SK-N-SH treated with all-trans-retinoic acid at 6 μM for 48 hours (cell line): ENCODE measurements at places on chromosomes 13 and 19.

- peak; percentile 2 for ATAC-seq
These were observed 3.4 kb downstream of the ACP4 start for GRCh38 chr19:50793558-50794065.

- no peak for ATAC-seq
These were observed 53.8 kb downstream of the PARP4 start for GRCh38 chr13:24458736-24459135.

GRCh38 chr13:109779876-109780510 lies 6.4 kb downstream of the IRS2 start:
- peak; percentile 2; the same call in 2 of the 3 replicates for ATAC-seq

DNA sequence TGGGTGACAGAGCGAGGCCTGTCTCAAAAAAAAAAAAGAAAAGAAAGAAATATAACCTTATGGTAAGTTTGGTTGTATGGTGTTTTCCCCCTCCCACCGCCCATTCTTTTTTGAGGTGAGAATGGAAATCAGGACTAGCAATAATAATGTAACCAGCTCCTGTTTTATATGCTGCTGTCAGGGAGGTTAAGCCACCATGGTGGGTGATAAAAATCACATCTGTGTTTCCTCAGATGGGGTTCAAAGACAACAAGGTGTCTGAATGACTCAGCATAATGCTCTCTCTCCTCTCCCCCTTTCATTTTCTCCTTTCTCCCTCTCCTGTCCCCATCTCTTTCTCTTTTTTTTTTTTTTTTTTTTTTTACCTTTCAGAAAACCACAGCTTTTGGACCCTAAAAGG lies 28.3 kb upstream of the GARRE1 start:
- ATAC-seq: no peak

GRCh38 chr13:44051405-44051804 lies 171.7 kb downstream of the LACC1 start:
- no peak for ATAC-seq

DNA sequence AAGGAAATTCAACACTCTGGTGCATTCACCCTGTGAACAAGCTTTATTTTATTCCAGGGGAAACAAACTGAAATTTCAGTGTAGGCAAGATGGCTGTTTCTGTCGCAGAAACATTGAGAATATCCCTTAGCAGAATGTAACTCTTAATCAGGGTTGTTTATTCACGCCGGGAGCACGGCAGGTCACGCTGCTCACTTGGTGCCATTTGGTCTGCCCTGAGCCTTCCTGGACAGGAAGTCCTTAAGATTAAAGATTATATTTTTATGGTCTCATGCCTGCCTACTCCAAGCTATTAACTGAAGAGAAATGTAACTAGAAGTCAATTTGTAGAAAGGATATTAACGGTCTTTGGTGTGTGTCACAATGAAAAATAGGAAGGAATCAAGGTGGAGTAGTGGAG lies 185.3 kb upstream of the ARGLU1 start:
- no peak for ATAC-seq

DNA sequence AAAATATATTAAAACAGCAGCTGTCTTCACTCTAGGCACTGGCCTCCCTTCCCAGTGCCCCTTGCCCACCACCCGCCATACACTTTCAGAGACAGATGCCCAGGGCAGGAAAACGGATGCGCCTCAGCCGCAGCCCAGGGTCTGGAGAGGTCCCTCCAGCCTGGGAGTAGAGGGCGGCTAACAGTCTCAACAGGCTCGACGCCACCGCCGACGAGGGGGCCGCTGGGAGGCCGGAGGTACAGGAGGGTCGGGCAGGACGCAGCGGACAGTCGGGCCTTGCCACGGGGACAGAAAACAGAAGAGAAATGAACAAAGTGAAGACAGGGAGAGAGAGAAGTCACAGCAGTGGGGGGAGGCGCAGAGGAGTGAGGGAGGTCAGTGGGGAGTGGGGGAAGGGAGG lies 27.1 kb downstream of the C19orf47 start:
- ATAC-seq: no peak

DNA sequence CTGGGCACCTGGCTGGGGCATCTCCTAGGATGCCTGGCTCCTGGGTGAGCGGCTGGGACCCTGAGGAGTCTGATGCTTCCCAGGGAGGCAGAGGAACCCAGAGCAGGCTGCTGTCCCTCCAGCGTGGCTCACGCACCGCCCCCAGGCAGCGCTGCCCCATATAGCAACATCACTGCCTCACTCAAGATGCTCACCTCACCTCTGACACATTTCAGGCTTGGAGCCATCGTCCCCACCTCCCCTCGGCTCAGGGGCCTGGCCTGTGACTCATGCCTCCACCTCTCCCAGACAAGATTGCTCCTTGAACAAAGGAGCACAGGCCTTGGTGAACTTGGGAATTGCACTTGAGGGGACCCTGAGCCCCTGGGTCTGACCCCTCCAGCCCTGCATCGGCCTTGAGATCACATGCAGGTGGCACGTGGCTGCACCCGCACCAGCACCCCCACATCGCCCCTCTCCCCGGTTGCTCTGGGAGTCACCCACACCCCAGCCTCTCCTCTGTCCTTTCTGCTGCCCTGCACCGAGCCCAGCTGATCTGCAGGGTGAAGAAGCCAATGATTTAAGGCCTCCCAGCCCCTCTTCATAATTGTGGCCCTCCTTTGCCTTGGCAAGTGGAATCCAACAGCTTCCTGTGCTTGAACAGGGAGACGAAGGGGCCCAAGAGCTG lies 11.2 kb downstream of the CEBPA start:
- no peak for ATAC-seq

DNA sequence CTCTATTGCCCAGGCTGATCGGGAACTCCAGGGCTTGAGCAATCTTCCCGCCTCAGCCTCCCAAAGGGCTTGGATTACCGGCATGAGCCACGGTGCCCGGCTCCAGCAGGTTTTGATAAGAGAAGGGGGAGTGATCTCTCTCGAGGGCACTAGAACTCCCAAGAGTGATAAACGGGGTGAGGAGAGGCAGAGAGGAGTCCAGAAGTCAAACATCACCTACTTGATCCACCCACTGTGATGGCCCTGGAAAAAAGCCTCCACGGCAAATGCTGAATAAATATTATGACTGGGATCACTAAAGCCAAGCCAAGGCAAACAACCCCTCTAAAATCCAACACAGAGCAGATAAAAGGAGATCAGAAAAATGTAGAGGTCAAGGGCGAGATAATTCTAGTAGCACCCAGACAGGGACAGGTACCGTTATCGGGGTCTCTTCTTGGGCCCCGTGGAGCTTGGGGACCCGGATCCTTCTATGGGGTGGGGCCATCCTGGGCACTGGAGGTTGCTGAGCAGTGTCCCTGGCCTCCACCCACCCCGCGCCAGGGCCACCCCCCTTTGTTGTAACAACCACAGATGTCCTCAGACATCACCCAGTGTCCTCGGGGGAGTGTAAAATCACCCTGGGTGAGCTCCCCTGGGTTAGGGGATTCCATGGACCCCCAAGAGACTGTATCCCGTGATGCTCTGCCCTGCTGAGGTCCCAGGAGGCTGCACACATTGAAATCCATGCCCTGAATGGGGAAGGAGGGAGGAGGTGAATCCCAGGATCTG lies 3.7 kb upstream of the CREB3L3 start:
- ATAC-seq: no peak

GRCh38 chr13:29733147-29733611 lies 117.2 kb downstream of the UBL3 start:
- no peak for ATAC-seq

DNA sequence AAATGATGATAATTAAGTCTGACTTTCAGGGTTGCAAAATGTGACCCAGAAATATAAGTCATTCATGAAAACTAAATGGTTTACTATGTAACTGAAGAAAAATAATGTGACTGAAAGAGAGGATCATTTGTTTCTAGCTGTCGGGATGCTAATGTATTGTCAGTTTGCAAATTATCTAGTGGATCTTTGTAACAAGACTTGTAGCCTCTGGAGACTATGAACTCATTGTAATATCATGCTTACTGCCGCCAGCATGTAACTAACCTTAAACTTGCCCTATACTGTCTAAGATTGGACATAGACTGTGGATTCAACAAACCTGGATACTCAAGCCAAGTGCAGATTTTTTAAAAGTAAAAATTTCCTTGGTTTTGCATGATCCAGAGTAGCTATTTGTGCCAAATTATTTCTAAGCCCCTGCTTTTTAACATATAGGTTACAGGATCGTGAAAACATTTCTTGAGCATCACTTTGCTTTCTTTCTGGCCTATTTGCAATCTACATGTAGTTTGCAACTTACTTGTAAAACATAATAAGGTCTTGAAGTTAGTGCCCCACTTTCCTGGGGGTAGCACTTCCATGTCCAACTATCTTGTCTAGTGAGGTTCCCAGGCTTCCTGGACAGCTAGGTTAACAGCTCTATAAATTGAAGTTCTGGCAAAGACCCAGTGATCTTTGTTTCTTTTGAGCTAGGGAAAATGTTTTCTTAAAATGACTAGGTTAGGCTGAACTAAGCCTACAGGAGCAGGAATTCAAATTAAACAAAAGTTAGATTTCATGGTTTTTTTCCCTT lies 3.3 kb upstream of the POSTN start:
- ATAC-seq: peak; percentile 25; the same call in 2 of the 3 replicates

GRCh38 chr13:90757127-90757680 lies 590.3 kb upstream of the MIR17HG start:
- ATAC-seq: no peak

DNA sequence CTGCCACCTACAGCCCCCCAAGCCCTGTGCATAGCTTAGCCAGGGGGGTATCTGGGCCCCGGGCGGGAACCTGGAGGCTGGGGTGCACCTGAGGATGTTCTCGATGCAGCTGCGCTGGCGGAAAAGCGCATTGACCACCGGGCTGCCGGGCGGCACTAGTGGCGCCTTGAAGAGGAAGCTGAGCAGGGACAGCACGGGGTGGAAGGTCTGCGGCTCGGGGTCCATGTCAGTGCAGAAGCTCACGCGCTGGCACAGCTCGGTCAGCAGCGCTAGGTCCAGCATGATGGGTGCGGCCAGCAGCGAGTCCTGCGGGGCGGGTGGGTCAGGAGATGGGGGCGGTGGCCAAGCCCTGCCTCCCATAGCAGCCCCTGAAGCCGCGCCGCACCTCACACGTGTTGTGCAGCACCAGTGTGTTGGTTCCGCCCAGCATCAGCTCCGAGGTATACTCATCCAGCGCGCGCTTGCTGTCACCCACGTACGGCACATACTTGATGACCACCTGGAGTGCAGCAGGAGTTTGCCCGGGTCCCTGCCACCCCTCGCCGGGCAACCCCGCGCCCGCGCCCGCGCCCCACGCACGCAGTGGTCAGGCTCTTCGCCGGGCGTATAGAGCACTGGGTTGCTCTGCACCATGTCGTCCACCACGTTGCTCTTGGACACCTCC lies 2.6 kb downstream of the ISYNA1 start:
- ATAC-seq: no peak

DNA sequence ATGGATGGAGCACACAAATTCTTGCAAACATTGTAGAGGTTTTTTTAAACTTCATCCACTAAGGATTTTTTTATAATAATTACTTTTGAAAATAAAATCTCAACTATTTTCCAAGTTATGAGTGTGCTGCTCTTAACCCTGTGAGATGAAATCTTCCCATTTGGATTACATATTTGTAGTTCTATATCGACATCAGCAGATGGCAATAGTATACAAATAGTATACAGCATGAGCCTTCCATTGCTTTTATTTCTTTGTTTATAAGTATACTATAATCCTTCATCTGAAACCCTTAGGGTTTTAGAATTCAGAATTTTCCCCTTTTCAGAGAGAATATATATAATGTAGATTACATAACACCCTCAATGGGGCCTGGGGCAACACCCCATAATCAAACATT lies 70.5 kb downstream of the GJA3 start:
- ATAC-seq: peak; percentile 46; the same call in 2 of the 3 replicates

GRCh38 chr13:34696741-34697140 lies 245.3 kb upstream of the NBEA start:
- ATAC-seq: no peak

DNA sequence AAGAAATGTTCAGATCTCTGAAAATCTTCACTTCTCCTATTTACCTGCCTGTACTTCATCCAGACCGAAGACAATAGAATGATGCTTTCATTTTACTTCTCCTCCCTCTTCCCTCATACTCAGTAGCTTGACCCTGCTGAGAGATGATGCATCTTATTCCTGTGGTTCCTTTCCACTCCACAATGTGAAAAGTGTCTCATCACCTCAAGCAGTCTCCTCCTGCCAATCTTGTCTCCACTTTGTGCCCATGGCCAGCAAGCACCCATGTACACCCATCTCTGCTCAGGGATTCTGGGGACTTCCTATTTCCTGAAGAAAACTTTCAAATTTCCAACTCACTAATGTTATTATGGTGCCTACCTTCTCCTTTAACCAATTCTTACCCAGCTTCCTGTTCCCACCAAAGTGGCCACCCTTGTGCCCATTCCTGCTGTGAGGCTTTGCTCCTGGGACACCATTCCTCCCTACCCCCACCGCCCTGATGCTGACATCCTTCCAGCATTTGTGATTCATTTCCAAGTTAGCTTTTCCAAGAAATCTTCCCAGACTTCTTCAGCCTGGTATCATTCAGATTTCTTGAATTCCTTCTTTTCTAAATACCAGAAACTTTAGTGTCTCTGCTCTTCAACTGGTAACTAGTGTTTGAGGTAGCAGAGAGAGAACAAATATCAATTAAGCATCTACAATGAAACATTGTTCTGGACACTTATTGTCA lies 212.5 kb downstream of the POSTN start:
- ATAC-seq: peak; percentile 40; the same call in 1 of the 3 replicates

GRCh38 chr19:7504684-7505083 lies 11.2 kb upstream of the ZNF358 start:
- no peak for ATAC-seq

DNA sequence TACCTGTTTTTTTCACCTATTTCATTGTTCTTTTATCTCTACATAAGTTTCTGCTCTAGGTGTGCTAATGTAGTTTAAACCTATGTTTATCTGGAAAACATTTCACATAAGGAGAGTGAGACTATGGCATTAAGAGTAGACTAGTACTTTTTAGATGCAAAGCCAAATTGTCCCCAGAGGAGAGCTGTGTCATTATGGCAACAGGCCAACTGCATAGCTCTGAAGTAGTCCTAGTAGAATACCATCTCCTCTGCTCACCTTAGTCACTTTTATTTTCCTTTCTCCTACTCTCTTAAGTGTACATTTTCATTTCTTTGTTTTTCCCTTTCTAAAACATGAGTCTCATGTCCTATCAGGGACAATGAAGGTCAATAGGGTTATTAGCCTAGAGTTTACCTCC lies 123.1 kb downstream of the ITGBL1 start:
- ATAC-seq: no peak
